Fibroblast of pulmonary artery (primary cell): ENCODE measurements at places on chromosomes 5 and 9.

- no peak for DNase-seq
Observed at GRCh38 chr9:29609282-29609681, 2036.0 kb upstream of the C9orf72 start.

DNA sequence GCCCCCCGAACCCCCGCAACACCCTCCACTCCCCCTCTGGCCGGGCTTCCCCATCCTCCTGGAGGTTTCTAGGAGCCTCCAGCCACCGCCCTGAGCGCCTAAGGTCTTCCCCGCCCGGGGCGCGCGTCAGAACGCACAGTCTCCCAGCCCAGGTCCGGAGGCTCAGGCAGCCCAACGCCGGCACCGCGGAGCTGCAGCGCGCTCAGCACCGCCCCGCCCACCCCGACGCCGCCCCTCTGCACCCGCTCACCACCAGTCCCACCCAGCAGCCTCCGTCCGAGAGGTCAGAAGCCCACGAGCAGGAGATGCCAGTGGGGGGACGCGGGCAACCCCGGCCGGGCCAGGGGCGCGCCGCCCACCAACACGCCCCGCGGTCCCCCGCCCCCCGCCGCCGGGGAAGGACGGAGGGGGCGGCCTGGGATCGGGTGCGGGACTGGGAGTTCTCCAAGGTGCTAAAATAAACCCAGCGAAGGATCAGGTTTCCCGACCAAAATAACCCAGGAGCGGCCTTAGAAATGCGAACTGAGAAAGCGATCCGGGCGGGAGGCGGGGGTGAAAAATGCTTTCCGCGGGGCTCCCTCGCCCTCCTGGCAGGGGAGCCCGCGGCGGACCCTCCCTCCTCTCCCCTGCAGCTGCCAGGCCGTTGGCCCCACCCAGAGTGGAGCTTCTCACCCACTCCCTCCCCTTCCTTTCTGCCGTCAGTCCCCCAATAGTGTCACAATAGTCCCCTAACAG, 6.5 kb upstream of the FAM78A start:
- peak; percentile 12 for DNase-seq

DNA sequence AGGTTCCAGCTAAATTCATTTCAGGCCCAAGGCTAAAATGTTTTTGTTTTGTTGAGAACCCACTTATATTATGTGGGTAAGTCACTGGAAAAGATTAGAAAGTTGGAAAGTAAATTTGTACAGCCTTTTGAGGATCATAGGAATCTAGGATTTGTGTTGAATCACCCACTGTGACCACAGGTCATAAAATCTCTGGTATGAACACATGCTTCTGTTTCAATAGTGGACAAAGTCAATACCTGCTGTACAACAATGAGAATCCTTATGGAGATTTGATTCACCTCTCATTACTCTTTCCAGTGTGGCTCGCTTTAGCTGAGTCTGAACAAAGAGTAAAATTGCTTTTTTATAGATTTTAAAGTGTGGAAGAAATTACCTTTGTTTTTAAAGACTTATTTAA, 369.5 kb downstream of the TMEM167A start:
- DNase-seq, result no peak

DNA sequence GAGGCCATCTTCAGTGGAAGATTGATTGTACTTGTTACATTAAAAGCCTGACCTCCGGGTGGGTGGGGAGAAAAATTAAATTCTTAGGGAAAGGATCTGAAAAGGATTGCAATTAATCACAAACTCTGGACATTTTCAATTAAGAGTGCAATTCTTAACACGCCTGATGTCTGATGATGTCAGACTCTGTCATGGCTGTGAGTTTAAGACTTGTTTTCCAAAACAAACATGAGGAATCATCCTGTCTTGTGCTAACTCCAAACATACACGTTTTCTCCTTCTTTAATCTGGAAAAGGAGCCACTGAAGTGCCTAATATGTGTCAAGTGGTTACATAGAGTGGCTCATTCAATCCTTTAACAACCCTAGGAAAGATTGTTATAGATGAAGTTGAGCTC, 60.4 kb upstream of the SMIM23 start:
- no peak for DNase-seq

DNA sequence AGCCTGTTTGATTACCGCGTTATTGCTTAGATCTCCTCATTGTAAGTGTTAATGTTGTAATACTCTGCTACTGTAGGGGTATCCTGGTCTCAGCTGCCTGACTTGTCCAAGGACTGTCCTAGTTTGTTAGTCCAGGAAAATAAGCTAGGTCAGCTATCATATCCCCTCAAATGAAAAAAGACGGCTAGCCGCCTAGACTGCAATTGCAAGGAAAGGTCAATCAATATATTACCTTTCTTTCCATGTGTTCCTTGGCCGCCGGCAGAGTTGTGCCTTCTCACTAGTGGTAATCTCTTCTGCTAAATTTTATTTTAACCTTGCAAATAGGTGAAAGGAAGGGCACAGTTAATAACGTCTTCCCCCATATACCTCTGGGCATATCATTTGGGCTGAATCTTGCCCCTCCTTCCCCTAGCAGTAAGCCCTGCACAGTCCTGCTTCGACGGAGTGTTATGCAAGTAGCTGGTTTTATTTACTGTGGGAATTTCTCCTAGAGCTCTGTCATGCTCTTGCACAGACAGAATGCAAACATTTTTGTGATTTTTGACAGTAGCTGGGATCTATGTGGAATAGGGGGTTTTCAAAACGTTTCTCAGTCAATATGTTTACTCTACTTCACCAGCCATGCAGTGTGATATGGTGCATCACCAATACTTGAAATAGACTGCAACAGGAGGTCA, 288.5 kb downstream of the MAST4 start:
- no peak for DNase-seq

DNA sequence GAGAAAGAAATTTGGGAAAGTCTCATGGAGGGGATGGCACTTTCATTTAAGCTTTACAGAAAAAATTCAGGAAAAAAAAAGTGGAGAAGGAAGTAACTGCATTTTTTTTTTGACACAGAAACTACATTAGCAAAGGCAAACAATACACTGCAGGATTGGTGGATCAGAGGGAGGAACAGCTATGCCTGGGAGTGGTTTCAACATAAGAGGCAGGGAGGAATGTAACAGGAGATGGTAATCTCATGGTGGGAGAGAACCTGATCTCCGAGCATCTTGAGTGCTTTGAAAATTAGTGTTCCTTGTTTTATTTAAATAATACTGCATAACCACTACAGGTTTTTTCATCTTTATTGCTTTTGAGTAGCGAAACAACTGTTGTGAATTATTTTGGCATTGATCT, 249.4 kb downstream of the FAM170A start:
- DNase-seq, result no peak

- DNase-seq, result no peak
Observed at GRCh38 chr5:1950708-1951103, 68.0 kb upstream of the IRX4 start.

DNA sequence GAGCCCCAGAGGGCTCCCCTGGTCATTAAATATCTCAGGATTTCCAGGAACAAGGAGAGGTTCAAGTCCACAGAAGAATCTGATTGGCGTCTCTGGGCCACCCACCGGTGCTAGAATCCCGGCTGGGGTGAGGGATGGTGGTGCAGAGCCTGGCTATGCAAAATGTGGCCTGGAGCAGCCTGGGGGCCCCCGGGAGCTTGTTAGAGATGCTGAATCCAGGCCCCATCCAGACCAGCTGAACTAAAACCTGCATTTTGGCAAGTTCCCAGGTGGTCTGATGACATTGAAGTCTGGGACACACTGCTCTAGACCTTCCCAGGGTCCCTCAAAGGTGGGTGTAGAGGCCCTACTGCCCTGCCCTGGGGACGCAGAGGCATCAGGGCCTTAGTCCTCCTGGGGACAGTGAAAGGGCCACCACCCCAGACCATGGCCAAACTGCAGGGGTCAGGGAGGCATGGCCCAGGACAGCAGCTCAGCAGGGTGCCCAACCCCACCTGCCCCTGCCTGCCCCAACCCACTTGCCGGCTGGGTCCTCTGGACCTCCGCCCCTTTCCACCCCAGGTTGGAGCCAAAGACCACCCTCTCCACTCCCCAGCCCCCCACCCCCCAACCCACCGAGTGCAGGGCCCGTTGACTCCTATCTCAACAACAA, 34.7 kb downstream of the ADAMTS2 start:
- DNase-seq, result no peak

- peak; percentile 86 for DNase-seq
Observed at GRCh38 chr9:76658510-76659231, 105.6 kb upstream of the PCA3 start.

DNA sequence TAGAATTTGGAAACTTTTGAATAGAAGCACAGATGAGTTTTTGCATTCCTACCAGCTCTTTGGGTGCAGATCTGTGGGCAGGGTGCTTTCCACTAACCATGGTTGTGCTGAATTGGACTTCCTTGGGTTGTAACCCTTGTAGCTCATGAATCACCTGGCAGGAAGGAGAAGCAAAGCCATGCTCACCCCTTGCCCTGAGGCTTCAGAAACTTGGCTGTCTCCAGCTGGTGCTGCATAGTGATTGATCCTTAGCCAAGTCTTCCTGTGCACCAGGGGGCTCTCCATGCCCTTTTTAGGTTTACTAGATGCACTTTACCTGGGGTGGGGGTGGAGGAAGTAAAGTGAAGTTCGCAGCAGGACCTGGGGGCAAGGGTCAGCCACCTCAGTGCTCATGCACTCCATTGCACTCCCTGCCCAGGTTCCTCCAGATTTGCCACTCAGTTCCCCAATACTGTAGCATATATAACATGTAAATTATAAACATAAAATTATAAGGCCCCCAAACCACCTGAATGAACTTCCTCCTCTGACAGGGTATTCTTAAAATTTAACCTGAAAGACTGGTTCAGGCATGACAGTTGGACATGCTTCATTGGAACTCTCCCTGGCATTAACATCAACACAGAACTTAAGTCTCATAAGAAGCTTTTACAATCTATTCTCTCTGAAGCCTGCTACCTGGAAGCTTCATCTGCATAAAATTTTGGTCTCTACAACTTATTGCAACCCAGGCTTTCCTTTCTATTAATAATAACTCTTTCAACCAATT, 25.8 kb upstream of the IFNA14 start:
- DNase-seq, result no peak

DNA sequence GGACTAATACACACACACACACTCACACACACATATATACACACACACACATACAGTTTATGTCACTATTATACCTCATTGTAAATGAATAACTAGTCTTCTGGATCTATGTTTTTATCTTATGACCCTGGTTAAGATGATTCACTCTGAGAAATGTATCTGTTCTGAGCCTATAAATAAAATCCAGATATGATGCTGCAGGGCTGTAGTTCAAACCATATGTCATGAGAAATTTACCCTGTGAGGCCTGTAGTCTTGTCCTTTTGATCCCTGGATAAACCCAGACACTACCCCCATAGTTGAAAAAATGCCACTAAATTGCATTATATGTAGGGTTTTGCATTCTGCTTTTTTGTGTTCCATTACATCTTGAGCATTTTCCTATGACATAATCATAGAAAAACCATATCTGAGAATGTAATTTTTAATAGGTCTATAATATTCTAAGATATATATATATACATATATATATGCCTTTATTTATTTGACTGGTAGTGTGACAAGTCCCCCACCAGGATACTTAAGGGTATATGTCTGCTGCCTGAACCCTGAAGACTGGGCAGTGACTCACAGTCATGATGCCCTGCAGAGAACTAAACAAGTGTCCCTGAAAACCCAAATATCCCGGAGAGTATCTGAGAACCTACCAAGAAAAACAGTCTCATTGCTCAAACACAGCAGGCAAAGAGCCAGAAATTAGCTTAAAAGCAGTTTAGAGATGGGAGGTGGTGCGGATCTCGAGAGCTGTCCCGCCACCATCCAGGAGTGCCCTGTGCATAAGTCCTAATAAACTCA, 18.4 kb upstream of the ALDOB start:
- no peak for DNase-seq

DNA sequence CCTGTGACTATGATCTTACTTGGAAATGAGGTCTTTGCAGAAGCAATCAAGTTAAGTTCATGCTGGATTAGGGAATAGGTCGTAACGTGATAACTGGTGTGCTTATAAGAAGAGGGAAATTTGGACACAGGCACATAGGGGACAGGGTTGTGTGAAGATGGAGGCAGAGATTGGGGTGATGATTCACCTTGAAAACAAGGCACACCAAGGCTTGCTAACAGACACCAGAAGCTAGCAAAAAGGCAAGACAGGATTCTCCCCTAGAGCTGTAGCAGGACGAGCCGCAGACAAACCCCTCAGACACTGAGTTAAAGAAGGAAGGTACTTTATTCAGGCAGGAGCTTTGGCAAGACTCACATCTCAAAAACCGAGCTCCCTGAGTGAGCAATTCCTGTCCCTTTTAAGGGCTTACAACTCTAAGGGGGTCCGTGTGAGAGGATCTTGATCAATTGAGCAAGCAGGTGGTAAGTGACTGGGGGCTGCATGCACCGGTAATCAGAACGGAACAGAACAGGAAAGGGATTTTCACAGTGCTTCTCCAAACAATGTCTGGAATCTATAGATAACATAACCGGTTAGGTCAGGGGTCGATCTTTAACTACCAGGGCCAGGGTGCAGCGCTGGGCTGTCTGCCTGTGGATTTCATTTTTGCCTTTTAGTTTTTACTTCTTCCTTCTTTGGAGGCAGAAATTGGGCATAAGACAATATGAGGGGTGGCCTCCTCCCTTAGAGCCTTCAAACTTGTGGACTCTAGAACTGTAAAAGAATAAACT, 57.5 kb upstream of the S1PR3 start:
- DNase-seq, result no peak

GRCh38 chr9:13487936-13488335, 208.4 kb upstream of the MPDZ start:
- DNase-seq, result no peak

GRCh38 chr9:91445135-91445534, 21.5 kb upstream of the NFIL3 start:
- DNase-seq, result no peak

GRCh38 chr9:19155106-19155935, 28.0 kb upstream of the PLIN2 start:
- no peak for DNase-seq

DNA sequence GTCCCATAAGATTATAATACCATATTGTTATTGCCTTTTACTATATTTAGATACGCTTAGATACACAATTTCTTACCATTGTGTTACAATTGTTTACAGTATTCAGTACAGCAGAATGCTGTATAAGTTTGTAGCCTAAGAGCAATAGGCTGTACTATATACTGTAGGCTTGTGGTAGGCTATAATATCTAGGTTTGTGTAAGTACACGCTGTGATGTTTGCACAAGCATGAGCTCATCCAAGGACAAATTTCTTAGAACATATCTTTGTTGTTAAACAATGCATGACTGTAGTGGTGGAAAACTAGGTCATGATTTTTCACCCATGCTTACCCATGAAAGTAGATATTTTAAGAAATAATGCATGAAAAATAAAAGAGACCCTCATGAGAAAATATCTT, 509.4 kb upstream of the CDH18 start:
- no peak for DNase-seq
